ENCODE measurements at places on chromosomes 12 and 14. TPM values are rescaled to one million over a fixed set of nuclear protein-coding genes. Genes with fewer than 3 reads are reported as not detected.
A peak's percentile ranks its signal among the peaks of the same experiment; 100 is the strongest.

DNA sequence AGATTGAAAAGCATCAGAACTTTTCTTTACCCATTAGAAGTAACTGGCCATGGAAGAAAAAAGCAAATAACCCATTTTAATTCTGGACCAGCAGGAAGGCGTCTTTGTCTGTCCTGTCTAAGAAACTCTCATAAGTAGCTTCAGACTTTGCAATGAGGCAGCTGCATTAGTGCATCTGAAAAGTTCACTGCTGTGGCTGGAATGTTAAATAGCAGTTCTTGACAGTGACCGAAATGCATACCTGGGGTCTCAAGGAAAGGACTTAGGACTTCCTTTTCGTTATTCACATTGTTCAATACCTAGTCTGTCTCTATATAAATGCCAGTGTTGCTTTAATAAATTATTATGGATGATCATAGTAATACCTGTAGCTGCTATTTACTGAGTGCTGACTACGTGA is 125.9 kb downstream of the ANO4 start:
- no peak for DNase-seq

GRCh38 chr12:94557746-94558295 is 92.5 kb downstream of the TMCC3 start:
- no peak for DNase-seq

GOLGA3 gene
- total RNA-seq, result 65.7 TPM

BIN2 gene
- total RNA-seq, result 250 TPM

IRAK3 gene
- total RNA-seq, result 1.9 TPM

DNA sequence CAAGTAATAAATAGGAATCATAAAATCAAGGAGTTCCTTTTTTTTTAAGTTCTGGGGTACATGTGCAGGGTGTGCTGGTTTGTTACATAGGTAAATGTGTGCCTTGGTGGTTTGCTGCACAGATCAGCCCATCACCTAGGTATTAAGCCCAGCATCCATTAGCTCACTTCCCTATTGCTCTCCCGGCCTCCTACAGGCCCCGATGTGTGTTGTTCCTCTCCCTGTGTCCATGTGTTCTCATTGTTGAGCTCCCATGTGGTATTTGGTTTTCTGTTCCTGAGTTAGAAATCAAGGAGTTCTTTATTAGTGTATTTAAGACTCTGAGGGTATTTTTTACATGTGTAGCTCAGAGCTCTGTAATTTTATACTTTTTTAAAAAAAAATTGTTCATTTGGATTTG is 86.0 kb downstream of the SCFD1 start:
- DNase-seq, result no peak

CLEC2B gene
- 86.8 TPM for total RNA-seq

EMP1 gene
- total RNA-seq, result 4.2 TPM

- DNase-seq, result no peak
Measured at GRCh38 chr12:78392918-78393317, 471.7 kb upstream of the SYT1 start.

- no peak for DNase-seq
Measured at GRCh38 chr12:6928022-6928702, 403 bp downstream of the ATN1 start.

DNA sequence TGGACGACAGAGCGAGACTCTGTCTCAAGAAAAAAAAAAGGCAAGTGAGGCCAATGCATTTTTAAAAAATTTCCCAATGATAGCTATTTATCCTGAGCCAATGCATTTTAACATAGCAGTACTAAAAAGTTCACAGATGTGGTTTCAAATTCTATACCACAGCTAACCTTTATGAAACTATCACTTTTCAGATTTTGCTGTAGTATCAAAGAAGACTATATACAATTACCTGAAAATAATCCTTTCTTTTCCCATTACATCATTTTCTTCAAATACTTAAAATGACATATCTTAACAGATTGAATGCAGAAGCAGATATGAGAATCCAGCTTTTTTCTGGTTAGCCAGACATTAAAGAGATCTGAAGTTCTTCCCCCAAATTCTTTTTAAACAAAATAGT is 13.2 kb downstream of the ATF7 start:
- DNase-seq, result no peak

DNA sequence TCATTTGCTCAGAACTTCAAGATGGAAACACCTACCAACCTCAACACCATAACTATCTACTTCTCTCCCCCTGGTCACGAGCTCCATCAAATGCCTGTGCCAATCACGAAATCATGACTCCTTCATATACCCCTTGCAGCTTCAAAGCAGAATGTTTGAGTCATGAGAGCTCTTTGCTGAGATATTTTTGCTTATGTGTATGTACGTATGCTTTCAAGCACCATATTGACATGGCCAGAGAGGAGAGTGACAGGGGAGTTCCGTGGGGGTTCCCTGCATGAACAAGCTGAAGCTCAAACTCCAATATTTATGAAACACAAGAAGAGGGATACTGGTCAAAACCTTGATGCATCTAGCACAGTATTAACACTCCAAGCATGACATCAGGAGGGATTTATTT is 374.4 kb downstream of the DPF3 start:
- DNase-seq, result no peak

- no peak for DNase-seq
Measured at GRCh38 chr12:111451232-111451631, 45.5 kb downstream of the SH2B3 start.

- no peak for DNase-seq
Measured at GRCh38 chr12:3168223-3169221, 91.3 kb downstream of the TSPAN9 start.

DNA sequence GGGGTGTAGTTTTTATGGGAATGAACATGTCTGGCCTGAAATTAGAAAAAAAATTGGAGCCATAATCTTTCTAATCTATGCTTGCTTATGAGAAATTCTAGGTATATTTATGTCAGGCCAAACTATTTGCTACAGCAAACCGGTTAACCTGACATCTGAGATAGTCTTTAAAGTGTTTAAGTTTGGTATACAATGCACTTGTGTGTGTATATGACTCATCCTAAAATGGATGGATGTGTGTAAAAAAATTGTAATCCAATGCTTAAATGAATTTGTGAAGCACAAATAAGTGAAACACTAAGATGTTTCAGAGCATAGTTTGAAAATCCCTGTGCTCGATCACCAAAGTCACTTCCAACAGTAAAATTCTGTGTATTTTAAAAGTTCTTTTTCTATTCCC is 6.7 kb downstream of the CNOT2 start:
- no peak for DNase-seq

GRCh38 chr12:132133952-132134652 is 10.0 kb downstream of the DDX51 start:
- DNase-seq, result no peak

GRCh38 chr14:34348592-34348991 is 113.4 kb downstream of the SPTSSA start:
- no peak for DNase-seq

GRCh38 chr12:81727391-81727790 is 31.8 kb downstream of the PPFIA2 start:
- no peak for DNase-seq

GRCh38 chr12:81005606-81006005 is 67.9 kb upstream of the LIN7A start:
- DNase-seq, result no peak

DNA sequence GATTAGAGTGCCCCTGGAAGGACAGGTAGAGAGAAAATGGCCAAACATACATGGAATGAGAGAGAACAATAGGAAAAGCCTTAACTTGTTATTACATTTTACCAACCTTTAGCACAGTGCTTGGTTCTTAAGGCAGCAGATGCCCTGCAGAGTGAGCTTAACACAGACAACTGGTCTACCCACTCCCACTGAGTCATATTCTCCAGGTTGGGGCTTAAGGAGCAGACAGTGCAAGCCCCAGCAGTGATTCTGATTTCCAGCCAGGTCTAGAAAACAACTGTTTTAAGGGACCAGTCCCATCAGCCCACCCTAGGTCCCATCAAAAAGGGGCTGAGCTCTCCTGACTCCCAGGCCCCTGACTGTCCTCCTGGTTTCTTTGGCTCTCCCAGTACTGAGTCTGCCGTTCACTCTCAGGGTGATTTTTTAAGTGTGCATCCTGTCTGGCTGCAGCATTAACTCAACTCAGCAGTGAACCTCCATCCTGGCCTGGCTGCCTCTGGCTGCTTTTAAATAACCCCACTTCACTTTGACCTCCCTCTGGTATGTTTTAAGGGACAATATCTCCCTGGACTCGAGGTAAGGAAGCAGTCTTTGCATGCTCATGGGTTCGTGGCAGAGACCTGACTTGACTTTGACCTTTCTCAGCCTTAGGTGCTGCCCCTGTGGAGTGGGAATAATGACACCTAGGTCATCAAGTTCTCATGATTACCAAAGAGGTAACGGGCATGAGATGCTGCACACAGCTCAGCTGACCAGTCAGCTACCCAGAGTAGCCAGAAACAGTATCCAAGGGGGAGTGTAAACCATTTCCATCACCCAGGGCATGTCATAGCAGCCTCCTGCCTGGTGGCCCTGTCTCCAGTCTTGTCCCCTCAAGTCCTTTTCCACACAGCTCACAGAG is 210.7 kb upstream of the PWP1 start:
- DNase-seq, result no peak

DNA sequence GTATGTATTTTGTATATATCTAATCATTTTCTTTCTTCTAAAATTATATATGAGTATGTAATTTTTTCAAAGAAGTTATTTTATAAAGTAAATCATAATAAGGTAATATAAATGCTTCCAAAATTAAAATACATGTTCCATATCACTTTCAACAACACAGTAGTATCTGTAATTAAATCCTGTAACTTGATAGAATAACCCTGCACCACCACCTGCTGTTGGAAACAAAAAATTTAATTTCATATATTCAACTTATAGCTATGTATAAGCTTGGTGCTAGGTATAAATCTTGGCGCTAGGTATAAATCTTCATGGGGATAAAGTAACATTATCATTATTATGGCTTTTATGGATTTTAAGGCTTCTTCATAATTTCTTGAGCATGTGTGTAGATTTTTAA is 149.7 kb upstream of the DCN start:
- no peak for DNase-seq

GRCh38 chr14:94485944-94486841 is 10.2 kb upstream of the SERPINA9 start:
- no peak for DNase-seq

DNA sequence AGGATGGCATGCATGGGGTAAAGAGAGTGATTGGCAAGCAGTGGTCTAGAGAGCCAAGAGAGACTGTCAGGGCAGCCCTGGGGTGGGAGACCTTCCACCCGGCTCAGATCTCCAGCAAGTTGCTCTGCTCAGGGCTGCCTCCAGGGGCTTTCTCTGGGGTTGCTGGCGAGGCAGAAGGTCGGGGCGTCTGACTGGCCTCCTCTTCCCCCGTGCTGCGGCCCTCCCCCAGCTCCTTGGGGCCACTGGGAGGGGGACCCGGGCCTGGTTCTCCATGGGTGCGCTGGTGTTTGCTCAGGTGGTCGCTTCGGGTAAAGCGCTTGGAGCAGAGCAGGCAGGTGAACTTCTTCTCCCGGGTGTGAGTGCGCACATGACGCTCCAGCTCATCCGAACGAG is 6.6 kb upstream of the AAAS start:
- DNase-seq, result no peak

DNA sequence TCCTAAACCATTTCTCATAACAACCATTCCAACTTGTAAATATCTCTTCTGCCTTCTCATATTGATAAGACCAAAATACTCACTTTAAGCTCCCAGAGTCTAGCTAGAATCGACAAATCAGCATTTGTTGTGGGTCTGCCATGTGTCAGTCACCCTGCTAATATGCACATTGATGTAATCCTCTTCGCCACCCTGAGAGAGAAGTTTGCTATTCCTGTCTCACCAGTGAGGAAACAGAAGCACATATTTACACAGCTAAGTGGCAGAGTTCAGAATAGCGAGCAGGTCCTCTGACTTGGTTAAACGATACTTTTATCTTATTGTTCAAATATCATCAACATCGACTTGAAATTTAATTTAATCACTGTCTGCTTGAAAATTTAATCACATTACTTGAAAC is 142.1 kb downstream of the ANO4 start:
- DNase-seq, result no peak

GALNT6 gene
- total RNA-seq, result 2.5 TPM

- DNase-seq, result peak; percentile 72
Measured at GRCh38 chr14:50830044-50830931, 674 bp downstream of the NIN start.

DNA sequence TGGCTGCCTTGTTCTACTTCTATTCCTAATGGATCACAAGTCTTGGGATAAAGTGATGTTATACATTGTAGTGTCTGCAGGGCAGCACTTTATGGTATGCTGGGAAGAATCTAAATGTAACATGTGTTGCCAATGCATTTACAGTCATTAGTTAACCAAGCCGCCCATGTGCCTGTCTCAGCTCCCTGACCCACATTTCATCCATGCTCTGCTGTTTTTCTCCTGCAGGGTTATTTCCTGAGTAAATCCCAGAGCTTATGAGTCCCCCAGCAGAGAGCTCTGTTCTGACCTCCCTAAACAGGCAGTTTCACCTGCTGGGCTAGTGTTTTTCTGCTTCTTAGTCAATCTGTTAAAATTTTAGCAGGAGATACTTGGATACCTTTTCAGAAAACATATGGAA is 4.4 kb upstream of the TMTC2 start:
- DNase-seq, result no peak

GRCh38 chr14:101367421-101368261 is 193.7 kb upstream of the DIO3 start:
- DNase-seq, result no peak

- DNase-seq, result no peak
Measured at GRCh38 chr12:128111951-128112350, 155.0 kb upstream of the TMEM132C start.

DNA sequence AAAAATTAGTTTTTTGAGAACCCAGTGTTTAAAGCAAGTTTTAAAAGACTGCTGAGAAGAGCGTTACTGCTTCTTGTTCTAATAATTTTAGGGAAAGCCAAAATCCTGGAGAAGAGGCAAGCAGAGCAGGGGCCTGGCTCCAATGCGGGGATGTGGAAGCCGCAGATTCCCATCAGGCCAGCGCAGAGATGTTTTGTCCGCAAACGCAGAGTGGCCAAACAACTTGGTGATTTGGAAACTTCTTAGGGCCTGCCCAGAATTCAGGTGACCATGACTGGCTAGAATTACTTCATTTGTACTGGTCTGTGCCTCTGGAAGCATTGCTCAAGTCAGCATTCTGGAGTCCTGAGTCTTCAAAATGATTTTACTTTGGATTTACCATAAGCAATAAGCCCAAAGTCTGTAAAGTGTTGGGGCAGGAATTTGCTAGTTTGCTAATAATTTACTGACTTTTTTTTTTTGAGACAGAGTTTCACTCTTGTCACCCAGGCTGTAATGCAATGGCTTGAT is 208.4 kb downstream of the PPM1H start:
- no peak for DNase-seq

ADAM21 gene
- total RNA-seq, result not detected

YLPM1 gene
- 109 TPM for total RNA-seq

Measured in naive thymus-derived CD4-positive, alpha-beta T cell (primary cell).